ENCODE measurements at places on chromosomes 7 and 10. TPM values are rescaled to one million over a fixed set of nuclear protein-coding genes. Genes with fewer than 3 reads are reported as not detected.

SMKR1 gene
- total RNA-seq, result 2.3 TPM

AUTS2 gene
- 9.5 TPM for total RNA-seq

OIT3 gene
- total RNA-seq, result not detected

DNA sequence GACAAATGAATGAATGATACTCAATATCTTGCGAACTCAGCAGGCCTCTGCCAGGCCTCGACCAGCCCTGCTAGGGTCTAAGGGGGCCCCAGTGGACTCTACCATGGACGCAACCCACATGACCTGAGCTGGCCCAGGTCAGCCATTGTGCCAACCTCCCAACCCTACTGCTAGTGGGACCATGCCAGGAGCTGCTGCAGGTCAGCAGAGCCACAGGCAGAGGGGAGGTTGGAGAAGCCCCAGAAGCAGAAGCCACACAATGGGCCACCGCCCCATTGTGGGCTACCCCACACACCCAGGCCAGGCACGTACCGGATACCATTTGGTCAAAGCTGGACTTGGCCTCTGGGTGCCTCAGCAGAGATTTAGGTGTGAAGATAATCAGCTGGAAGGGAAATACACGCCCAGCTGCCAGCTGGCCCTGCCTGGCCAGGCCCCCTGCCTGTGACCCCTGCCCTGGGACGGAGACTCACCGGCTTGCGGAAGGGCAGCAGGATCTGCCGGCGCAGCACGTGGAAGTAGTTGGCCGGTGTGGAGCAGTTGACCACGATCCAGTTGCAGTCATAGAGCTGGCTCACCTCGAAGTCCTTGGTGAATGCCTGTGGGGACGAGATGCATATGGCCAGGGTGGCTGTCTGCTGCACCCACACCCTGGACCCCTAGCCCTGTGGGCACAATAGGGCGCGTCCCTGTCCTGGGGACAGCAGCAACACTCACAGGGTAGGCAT lies 24.5 kb downstream of the OGDHL start:
- H3K27ac ChIP-seq, result no peak overlapping the region
- no peaks in the 10 kb centered on the region for H3K36me3 ChIP-seq
- no peaks in the 10 kb centered on the region for H3K27me3 ChIP-seq
- DNase-seq, result no peak
- no peaks in the 10 kb centered on the region for H3K4me1 ChIP-seq

DNA sequence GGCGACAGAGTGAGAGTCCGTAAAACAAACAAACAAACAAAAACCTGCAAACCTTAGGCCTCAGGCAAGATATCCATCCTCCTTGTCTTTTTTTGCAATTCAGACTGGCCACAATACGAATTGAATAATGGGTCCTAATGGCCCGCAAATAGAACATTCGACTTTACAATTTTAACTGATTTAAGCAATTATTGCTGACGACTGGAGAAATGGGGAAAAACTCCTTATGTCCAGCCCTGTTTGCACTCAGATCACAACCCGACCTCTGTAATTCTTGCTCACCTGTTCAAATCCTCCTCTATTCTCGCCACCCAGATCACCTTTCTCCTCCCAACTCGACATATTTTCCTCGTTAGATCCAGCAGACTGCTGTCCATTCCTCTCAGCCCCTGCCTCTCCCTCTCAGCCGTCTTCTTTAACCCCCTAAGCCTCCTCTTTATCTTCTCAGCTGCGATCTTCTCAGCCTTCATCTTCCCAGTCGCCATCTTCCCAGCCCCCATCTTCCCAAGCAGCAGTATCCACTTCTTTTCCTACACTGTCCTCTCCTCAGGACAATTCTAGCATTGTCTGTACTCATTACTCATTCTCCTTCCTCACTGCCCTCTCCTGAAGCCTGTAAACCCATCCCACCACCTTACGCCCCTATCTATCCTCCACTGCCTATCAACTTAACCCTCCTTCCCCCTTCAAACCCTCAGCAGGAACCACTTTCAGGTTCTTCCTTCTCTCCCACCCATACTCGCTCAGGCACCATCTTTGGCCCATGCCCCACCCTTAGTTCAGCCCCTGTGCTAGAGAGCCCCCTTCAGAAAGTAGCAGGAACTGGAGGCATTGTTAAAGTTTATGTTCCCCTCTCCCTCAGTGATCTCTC lies 61.8 kb downstream of the LRRC17 start:
- no peak overlapping the region for H3K27ac ChIP-seq
- no peaks in the 10 kb centered on the region for H3K36me3 ChIP-seq
- no peaks in the 10 kb centered on the region for H3K4me1 ChIP-seq
- H3K27me3 ChIP-seq, result peaks cover 2% of the 10 kb centered on the region
- no peak overlapping the region for H3K4me3 ChIP-seq

GRCh38 chr10:117339578-117339977 lies 35.7 kb downstream of the PDZD8 start:
- H3K36me3 ChIP-seq, result peaks cover 35% of the 10 kb centered on the region
- H3K27me3 ChIP-seq, result no peaks in the 10 kb centered on the region
- H3K4me1 ChIP-seq, result peaks cover 19% of the 10 kb centered on the region
- H3K4me3 ChIP-seq, result no peak overlapping the region

GRCh38 chr7:19296617-19297016 lies 151.4 kb upstream of the FERD3L start:
- H3K4me1 ChIP-seq, result no peaks in the 10 kb centered on the region
- no peak for DNase-seq
- no peaks in the 10 kb centered on the region for H3K36me3 ChIP-seq
- no peak overlapping the region for H3K27ac ChIP-seq

GRCh38 chr10:101095550-101096213 lies 33.9 kb downstream of the KAZALD1 start:
- H3K4me3 ChIP-seq, result no peak overlapping the region
- H3K27ac ChIP-seq, result no peak overlapping the region
- DNase-seq, result peak; percentile 83
- H3K27me3 ChIP-seq, result peaks cover 36% of the 10 kb centered on the region
- H3K36me3 ChIP-seq, result no peaks in the 10 kb centered on the region

GRCh38 chr10:119241066-119241465 lies 33.7 kb downstream of the GRK5 start:
- peaks cover 27% of the 10 kb centered on the region for H3K4me1 ChIP-seq
- no peak overlapping the region for H3K27ac ChIP-seq
- H3K36me3 ChIP-seq, result peaks cover 2% of the 10 kb centered on the region
- DNase-seq, result no peak
- H3K27me3 ChIP-seq, result no peaks in the 10 kb centered on the region

DNA sequence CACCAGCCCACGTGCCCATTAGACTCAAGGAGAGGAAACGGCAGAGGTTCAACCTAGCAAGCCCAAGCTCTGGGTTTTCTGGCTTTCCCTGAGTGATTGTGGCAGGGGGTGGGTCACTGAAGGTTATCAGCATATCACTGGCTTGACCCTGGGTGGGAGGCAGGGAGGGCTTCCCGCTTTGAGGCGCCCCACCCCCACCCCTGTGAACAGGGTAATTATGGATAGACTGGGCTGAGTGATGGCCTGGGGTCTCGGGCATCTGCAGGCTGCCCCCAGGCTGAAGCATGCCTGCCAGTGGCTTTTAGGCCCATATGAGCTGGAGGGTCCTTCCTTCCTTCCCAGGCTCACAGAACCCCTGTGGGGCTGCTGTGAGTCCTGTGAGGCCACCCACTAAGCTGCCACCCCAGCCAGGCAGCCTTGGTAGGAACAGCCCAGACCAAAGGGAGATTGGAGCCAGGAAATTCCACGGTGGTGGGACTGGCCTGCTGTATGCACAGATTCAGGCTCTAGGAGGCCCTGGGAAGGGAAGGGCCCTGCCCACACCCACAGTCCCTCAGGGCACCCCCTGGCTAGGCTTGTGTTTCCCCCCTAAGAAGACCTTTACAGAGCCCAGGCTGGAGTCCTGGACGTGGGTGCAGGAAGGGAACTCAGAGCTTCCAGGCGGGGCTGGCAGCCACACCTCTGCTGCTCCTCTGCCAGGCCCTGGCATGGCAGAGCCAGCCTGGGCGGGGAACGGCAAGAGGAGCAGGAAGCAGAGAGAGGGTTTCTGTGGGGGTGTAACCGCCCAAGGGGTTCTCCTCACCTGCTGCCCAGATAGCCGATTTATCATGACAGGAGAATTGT lies 33.1 kb downstream of the GPRIN2 start:
- H3K27me3 ChIP-seq, result no peaks in the 10 kb centered on the region
- no peaks in the 10 kb centered on the region for H3K4me1 ChIP-seq
- H3K36me3 ChIP-seq, result no peaks in the 10 kb centered on the region

DNA sequence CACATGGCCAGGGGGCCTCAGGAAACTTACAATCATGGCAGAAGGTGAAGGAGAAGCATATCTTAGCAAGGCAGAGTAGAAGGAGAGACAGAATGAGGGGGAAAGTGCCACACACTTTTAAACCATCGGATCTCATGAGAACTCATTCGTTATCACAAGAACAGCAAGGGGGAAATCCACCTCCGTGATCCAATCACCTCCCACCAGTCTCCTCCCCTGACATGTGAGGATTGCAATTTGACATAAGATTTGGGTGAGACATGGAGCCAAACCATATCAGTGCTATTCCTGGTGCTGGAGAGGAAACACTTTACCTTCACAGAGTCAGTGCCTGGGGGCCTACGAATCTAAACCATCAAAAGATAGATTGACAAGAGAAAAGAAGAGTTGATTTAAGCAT lies 61.8 kb downstream of the LGI1 start:
- H3K36me3 ChIP-seq, result no peaks in the 10 kb centered on the region
- DNase-seq, result no peak
- H3K4me1 ChIP-seq, result no peaks in the 10 kb centered on the region
- H3K27me3 ChIP-seq, result peaks cover 51% of the 10 kb centered on the region
- no peak overlapping the region for H3K27ac ChIP-seq

GRCh38 chr10:128274938-128275337 lies 148.7 kb upstream of the MKI67 start:
- DNase-seq, result peak; percentile 56
- H3K4me3 ChIP-seq, result peak overlapping the region; percentile 7
- H3K27ac ChIP-seq, result no peak overlapping the region
- H3K36me3 ChIP-seq, result no peaks in the 10 kb centered on the region
- H3K27me3 ChIP-seq, result peaks cover 51% of the 10 kb centered on the region

Measured in activated CD8-positive, alpha-beta memory T cell treated with anti-CD3 and anti-CD28 coated beads, Interleukin-2, amount 10 ng/mL, durations not matched to agents 7 days and 5 days (primary cell).